ENCODE measurements at places on chromosomes 1 and 21.

DNA sequence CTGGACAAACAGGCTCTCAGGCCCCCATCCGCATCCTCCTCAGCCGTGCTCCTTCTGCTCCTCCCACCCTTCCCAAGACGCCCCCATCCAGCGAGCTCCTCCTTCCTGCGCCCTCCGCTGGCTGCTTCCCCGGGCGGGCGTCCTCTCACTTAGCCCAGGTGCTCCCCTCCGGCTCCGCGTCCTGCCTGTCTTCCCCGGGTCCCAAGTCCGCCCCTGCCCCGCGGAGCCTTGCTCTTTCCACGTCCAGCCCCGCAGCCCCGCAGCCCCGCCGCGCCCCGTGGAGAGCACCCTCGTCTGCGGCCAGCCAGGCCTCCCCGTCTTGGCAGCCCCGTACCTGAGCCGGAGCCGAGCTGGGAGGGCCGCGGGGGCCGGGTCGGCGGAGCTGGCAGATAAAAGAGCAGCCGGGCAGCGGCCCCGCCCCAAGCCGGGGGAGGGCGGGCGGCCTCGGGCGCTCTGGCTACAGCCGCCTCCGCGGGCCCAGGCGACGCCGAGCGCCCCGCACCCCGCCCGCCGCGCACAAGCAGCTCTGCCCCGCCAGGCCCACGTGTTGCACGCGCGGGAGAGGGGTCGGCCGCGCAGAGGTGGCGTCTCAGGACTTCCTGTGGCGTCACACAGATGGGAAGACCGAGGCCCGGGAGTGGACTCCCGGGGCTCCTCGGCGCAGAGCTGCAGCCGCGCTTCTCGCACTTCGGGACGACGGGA lies at the start of gene PAQR7:
Gene PAQR7 (minus strand): TSS at position 555 of the 702 bp plus-strand sequence. CDS start 11,869 bp downstream, outside the sequence.
- peak; percentile 88 for DNase-seq

DNA sequence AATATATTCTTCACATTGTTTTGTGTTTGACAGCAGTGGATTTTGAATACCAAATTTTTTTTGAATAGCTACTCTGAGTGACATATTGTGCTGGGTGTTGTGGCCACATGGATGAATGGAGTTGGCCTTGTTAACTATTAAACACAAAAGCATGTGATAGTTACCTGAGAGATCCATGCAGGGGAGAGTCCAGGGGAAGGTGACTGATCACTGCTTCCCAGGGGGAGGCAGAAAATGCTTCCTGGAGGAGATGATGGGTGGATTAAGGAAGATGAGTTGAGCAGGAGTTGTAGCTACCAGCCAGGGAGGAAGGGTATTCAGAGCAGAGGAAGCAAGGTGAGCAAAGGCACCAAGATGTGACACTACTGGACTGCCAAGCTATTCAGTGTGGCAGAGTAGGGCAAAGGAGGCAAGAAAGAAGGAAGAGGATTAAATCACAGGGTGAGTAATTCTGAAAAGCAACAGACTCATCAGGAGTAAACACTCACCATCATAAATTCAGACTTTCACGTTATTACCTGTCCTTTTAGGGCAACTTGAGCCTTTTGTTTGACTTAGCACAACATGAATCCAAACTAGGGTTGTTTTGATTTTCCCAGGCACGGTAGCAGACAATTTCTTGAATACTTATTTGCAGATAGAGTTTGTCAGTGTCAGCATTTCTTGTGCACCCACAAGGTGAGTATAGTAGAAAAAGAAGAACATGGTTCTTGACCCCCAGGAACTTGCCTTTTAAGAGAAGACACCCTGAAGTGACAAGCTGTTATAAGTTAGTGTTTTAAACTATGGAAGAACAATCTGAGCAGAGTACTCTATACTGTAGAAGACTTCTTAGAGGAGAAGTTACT lies 4.2 kb downstream of the CD46 start:
- DNase-seq, result no peak

DNA sequence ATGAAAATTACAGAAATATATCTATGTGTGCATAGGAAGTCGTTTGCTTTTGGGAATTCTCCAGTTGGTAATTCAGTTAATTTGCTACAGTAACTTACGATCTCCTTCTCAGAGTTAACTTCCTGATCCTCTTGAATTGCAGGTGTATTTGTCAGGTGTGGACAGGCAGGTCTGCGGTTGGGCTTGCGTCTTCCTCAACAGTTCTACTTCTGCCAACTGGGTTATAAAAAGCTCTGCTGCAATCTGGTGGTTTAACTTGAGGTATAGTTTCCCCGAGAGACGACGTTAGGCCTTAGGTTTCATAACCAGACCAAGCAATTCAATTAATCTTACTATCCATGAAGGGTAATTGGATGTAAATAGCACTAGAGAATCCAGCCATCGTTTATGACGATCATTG lies 88.2 kb downstream of the GABPA start:
- no peak for DNase-seq

DNA sequence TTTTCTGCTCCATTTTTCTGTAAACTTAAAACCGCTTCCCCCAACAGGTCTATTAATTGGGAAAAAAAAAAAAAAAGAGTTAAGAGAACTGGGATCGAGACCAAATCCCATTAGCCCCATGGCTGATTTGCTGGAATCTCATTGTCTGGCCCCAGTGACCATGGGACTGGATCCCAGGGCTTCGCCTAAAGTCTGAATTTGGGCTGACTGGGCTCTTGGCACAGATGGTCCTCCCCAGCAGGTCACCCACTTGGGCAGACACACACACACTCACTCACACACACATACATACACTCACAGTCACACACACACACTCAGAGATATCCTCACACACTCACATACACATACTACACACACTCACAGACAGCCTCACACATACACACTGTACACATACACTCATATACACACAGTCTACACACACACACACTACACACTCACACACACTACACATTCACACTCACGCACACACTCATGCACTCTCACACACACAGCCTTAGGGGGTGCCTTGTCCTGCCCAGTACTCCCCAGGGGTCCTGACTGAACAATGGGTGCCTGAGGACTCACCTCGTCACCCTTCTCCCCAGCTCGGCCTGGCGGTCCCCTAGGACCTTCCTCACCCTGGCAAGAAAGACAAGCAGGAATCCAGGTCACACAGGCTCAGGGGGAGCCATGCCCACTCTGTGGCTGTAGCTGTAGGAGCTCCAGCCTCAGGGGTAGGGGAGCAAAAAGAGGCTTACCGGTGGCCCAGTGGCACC lies 7.5 kb downstream of the COL9A2 start:
- DNase-seq, result no peak

GRCh38 chr1:86965827-86966182 lies 51.4 kb downstream of the HS2ST1 start:
- no peak for DNase-seq

DNA sequence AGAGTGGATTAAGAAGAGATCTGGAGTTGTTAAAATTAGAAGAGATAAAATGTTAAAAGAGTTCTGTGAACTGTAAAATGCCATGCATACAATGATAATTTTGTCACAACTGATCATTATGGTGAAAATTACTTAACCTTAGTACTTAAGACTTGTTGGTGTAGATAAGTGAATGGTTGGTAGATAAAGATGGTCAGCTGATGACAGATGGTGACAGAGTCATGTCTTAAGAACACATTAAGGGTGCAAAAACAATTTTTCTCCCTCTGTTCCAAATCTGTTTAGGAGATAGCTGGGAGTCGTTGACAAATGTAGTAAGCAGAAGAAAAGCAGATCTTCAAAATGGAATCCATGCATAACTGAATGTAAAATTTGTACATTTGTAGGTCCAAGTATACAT lies 18.5 kb upstream of the CACHD1 start:
- DNase-seq, result no peak

GRCh38 chr21:43268804-43269186 lies 100.0 kb downstream of the CRYAA start:
- DNase-seq, result no peak

DNA sequence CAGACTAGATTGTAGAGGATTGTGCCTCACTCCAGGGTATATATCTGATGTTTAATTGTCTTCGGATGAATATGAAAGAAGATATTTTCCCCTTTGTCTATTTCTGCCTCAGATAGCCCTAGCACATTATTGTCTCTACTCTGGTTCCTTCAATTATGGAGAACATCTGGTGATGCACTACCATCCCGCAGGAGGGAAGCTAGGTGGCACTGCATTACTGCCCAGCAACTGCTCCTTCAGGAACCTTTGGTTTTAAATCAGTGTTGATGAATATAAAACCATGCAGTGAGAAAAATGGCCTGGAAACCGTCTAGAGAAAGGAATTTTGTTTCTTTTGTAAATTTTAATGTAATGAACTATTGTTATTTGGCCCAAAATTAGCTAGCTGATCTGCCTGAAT lies 68.5 kb downstream of the GPR88 start:
- DNase-seq, result no peak

GRCh38 chr1:15835205-15835740 lies 12.2 kb upstream of the SPEN start:
- DNase-seq, result no peak

DNA sequence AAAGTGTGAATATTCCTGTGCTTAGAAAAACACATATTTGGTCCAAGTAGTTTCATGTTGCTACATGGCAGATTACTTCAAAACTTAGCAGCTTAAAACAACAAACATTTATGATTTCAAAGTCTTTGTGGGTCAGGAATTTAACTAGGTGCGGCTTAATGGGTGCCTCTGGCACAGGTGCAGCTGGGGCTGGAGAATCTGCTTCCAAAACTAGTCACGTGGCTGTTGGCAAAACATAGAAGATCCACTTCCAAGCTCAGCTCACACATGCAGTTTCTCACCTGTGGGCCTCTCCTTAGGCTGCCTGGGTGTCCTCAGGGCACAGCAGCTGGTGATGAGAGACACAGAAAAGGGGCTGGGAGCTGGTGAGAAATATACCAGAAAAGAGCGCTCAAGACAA lies 263.4 kb downstream of the TTLL7 start:
- no peak for DNase-seq

GRCh38 chr1:25810341-25811299 lies 9.1 kb upstream of the MTFR1L start:
- peak; percentile 94 for DNase-seq

GRCh38 chr1:53508991-53509666 lies 49.9 kb downstream of the DMRTB1 start:
- peak; percentile 67 for DNase-seq

DNA sequence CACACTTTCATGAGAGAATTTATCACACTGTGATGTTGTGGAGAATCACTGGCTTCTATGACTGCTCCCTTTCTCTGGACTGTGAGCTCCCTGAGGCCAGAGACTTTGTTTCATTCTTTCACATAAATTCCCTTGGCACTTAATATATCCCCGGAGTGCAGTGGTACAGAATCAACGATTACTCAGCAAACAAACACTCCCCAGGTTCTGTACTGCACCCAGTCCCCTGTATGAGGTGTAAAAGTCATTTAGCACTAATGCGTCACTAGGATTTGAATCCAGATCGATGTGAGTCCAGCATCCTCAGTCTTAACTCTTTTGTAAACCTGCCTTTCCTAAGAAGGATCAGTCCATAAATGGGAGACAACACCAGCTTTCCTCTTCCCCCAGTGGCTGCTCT lies 6.8 kb upstream of the UTP25 start:
- DNase-seq, result no peak

DNA sequence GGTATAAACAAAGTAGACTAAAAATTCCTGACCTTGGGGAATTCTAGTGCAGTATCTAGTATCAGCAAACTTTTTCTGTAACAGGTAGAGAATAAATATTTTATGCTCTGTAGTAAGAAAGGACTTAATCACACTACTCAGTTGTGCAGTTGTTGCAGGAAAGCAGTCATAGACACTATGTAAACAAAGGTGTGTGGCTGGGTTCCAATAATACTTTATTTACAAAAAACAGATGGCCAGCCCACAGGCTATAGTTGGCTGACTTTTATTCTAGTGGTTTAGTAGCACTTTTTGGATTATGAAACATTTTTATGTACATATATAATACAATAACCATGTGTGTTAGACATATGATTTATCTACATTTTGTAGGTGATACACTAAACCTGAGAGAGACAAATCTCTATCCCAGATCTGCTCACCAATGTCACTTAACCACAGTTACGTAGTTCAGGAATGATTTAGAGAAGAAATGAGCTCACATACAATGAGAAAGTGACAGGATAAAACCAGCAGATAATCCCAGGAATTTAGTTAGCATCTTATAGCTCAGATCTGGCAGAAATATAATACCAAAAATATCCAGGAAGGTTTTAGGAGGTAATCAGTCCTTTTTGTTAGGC lies 56.1 kb downstream of the MIER1 start:
- no peak for DNase-seq

- DNase-seq, result no peak
Observed at GRCh38 chr1:154496383-154496782, 5.6 kb upstream of the TDRD10 start.

DNA sequence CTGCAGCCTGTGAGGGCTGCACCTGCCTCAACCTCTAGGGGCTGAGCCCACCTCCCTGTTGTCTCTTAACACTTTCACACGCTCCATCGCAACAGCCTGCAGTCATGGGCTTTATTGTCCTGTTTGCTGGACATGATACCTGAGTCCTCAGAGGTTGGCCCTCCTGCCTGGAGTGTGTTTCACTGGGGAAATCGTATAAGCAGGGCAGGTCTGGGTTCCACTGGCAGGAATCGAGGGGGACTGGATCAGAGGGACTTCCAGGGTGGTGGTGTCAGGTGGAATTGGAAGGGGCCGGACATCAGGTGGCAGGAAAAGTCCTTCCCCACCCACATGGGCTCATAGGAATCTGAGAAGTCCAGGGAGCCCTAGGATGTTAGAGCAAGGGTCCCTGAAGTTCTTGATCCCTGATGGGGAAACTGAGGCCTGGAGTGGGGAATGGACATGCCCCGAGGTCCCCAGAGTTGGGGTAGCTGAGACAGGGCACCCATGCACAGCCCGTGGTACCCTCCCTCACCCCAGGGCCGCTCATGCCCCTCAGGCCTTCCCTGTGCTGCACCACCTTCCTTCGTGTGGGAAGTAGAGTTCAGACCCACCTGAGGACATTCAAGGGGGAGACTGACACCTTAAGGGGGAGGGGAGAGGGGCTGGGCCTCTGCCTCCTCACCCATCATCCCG lies 66.6 kb downstream of the PIK3CD start:
- DNase-seq, result no peak

- no peak for DNase-seq
Observed at GRCh38 chr21:38646213-38646837, 148.0 kb upstream of the ERG start.

DNA sequence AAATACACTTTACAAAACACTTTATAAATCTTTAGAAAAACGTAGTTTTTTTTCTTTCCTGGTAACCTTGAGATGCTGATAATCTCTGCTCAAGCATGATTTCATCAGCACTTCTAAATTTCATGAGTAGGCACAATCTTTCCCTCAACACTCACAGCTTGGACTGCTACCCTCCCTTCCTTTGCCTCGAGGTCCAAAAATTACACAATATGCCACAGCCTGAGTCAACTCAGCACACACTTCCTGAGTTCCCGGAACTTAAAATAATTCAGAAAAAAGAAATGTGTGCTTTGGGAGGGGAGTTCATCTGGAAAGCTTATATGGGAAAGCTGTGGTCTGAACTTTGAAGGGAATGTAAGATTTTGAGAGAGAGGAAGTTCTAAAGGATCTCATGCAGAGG lies 5.9 kb downstream of the CLCA2 start:
- no peak for DNase-seq
